Activated naive CD8-positive, alpha-beta T cell treated with anti-CD3 and anti-CD28 coated beads for 36 hours (primary cell): ENCODE measurements at places on chromosomes 3 and 15. TPM values are rescaled to one million over a fixed set of nuclear protein-coding genes. Genes with fewer than 3 reads are reported as not detected.

ALPK3 gene
- 0.06 TPM for total RNA-seq

KIF23 gene
- total RNA-seq, result 63.5 TPM

DNAH12 gene
- not detected for total RNA-seq

COLQ gene
- total RNA-seq, result 0.48 TPM

SH2D7 gene
- total RNA-seq, result not detected

NR2E3 gene
- total RNA-seq, result not detected

CHRM5 gene
- not detected for total RNA-seq

XCR1 gene
- not detected for total RNA-seq

TTC21A gene
- 0.78 TPM for total RNA-seq

CCDC39 gene
- total RNA-seq, result not detected

MBNL1 gene
- total RNA-seq, result 392 TPM

PLOD2 gene
- 1.3 TPM for total RNA-seq

LRRC34 gene
- 4.4 TPM for total RNA-seq

CLEC3B gene
- not detected for total RNA-seq

RBP2 gene
- not detected for total RNA-seq
